Fibroblast of skin of abdomen (primary cell): ENCODE measurements at places on chromosomes 6 and 20.

GRCh38 chr6:113934101-113934500 is 36.8 kb downstream of the HDAC2 start:
- DNase-seq, result no peak

GRCh38 chr6:139917951-139918630 is 543.6 kb upstream of the CITED2 start:
- no peak for DNase-seq

DNA sequence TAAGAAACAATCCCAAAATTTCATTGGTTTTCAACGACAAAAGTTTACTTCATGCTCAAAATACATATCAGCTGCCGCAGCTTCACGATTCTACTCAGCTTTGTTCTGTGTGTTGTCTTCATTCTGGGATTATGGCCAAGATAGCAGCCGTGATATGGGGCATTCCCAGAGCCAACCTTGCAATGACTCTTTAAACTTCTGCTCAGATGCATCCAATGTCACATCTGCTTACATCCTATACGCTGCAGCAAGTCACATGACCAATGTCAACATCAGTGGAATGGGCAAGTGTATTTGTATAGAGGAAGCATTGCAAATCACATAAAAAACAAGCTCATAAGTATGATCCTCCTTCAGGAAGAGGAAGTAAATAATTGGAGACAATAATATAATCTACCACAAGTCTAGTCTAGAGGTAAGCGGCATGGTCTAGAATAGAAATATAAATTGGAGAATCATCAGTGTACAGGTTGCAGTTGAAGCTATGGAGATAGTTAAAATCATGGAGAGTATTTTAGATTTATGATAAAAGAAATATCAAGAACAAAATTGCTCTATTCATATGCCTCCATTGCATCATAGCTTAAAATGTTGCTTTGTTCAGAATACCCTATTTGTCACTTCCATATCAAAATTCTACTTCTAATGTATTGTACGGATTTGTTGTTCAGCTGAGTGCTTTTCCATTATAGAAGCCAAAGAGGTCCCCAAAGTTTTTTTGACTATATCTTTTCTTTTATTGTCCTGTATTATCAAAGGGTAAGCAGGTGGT is 7.2 kb upstream of the C6orf141 start:
- DNase-seq, result no peak

DNA sequence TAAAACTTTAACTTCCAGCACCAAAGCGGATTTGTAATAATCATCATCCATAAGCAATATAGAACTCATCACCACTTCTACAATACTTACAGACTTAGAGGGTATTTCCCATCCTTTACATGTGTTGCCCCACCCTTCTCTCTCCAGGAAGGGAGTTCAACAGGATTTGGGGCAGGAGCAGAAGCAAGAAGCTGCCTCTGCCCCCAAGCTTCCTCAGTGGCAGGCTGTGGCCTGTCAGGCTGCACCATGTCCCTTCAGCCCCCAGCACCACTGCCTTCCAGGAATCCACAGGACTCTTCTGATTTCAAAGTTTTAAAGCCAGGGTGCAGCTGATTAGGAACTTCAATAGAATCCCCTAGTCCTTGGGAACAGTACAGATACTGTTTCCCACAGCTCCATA is 36.7 kb upstream of the MCM9 start:
- no peak for DNase-seq

- DNase-seq, result no peak
Observed at GRCh38 chr20:53345536-53346334, 247.9 kb downstream of the ZNF217 start.

GRCh38 chr6:118509009-118509617 is 39.0 kb upstream of the PLN start:
- DNase-seq, result peak; percentile 36

DNA sequence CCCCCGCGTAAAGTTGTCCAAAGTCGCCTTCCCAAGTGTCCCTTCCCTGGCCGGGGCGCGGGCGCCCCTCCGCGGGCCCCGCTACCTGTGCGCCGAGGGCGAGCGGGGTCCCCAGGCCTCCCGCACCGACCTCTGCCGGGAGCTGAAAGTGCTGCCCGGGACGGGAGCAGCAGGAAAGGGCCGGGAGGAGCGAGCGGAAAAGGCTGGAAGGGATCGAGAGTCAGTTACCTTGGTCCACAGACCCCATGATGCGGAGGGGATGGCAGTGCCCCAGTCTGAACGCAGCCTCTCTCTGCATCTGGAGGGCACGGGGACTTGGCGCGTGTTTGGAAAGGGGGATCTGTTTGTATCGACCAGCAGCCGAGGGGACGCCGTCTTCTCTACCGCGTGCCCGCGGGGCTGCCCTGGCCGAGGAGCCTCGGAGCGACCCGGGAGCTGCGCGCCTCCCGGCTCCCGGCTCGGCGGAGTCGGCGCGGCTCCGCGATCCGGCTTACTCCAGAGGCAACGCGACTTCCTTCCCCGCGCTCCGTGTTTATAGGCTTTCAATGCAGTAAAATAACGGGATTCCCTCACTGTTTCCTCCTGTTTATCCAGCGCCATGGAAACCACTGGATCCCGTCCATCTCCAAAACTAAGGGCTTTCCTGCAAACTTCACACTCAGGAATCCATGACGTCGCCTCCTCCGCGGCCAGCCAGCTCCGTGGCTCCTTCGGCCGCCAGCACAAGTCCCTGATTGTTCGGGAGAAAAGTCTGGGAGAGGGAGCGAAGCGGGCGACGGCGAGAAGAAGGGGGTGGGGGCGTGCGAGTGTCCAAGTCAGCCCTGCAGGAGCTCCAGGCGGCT is 20.0 kb upstream of the NFATC2 start:
- DNase-seq, result peak; percentile 95

- DNase-seq, result no peak
Observed at GRCh38 chr6:22401932-22402331, 105.1 kb upstream of the PRL start.

DNA sequence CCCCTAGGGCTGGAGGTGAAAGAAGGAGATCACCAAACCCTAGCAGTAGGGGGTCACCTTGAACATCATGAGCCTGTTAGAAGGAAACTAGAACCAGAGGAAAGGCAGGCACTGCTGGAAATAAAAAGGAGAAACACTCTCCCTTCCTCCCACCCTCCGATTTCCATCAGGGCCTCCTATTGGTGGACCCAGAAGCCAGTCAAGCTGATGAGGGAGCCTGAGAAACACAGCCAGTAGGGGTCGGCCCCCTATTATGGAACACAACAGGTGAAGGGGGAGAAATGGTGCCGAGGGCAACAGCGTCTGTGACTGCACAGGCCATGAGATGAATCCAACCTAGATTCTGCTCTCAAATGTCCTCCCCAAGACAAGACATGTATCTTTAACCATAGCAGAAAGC is 156.1 kb upstream of the LRFN2 start:
- no peak for DNase-seq

DNA sequence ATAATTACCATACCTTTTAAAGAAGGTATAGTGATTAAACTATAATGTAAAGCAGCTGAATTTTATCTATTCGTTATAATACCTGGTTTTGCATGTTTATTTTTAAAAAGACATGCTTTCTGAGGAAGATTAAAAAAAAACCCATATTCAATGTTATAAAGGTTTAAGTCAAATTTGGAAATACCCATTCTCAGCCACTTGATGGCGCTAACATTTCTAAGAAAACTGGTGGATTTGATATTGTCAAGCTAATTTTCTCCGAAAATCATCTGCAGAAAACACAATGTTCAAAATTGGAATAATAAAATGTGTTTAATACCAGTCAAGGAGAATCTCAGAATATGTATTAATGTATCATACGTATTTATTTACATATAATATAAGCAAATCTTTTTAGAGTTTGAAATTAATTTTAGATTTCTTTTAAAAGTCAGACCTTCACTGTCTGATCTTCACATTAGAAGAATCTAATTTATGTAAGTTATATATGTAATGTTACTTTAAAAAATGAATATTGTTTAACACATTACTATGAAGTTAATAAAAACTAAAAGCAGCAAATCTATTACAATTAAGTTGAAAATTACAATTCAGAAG is 35.0 kb downstream of the SHPRH start:
- DNase-seq, result peak; percentile 41

DNA sequence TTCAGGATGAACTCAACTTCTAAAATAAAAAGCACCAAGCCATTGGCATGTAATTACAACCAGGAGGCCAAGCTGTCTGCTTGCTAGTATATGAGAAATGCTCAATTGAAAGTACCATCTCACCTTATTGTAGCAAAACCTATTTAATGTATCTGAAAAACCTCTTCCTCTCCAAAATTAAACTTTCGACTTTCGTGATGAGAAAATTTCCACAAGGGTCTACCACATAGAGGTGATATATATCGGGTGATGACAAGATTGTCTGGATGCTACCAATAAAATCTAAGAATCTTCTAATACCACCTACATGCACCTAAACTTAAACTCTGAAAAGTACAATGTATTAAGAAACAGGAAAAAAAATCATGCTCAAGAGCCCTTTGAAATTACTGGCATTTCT is 74.2 kb downstream of the ATXN1 start:
- DNase-seq, result no peak

- DNase-seq, result peak; percentile 31
Observed at GRCh38 chr20:49381558-49382493, 100.6 kb downstream of the KCNB1 start.

DNA sequence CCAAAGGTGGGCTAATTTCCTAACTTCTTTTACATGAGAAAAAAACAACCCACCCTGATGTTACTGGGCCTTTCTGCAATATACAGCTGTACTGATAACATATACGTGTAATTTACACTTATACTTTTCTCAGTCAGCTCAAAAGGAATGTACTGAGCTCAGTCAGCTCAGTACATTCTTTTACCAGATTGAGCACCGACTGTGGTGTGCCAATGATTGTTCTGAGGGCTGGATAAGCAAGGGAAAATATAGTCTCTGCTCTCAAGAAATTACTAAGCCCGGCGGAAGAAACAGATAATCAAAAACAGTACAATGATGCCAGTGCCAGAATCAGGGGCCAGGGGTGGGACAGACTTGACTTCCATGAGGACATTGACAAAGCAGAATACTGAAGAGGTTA is 10.0 kb upstream of the BLOC1S5 start:
- peak; percentile 35 for DNase-seq

DNA sequence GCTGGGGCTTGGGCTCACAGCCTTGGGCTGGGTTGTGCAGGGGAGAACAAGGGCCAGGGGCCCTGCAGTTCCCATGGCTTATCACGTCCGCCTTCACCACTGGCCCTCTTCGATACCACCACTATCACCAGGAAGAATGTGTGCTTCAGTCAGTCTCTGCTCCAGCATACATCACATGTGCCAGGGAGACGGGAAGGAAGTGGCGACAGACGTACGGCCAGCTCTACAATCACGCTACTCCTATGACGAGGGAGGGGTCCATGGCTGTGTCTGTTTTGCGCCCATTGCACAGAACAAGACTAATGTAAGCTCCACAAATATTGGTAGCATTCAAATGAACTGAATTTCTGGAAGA is 72.1 kb downstream of the TRAM2 start:
- DNase-seq, result no peak
